EL (cell line): ENCODE measurements at places on chromosomes 11 and 22.

DNA sequence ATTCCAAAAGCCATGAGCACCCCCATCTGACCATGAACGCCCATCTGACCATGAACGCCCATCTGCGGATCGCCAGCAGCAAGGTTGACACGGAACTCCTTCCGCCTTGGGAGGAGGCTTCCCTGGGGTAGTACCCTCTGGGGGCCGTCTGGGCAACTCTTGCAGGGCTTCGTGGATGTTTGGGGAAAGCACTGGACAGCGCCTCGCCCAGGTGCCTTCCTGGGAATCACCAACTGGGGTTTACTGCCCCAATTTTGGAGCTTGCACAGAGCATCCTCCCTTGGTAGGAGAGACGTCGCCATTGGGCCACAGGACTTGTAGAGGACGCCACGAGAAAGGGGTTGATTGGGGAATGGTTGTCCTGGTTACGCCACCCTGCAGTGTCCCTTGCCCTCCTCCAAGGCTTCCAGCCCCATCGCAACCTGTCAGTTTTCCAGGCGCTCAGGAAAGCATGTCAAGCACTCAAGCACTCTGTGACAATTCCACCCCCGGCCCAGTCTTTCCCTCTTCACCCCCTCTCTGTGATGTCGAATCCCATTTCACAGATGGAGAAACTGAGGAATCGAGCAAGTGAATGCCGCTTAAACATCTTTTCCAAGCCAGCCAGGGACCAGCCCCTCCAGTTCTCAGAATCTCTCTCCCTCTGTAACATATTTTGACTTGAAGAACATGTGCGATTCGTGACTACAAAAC is 914 bp upstream of the PRDM11 start:
- peak; percentile 41 for DNase-seq

- DNase-seq = no peak
Measured at GRCh38 chr22:23363683-23364082, 183.4 kb downstream of the BCR start.

DNA sequence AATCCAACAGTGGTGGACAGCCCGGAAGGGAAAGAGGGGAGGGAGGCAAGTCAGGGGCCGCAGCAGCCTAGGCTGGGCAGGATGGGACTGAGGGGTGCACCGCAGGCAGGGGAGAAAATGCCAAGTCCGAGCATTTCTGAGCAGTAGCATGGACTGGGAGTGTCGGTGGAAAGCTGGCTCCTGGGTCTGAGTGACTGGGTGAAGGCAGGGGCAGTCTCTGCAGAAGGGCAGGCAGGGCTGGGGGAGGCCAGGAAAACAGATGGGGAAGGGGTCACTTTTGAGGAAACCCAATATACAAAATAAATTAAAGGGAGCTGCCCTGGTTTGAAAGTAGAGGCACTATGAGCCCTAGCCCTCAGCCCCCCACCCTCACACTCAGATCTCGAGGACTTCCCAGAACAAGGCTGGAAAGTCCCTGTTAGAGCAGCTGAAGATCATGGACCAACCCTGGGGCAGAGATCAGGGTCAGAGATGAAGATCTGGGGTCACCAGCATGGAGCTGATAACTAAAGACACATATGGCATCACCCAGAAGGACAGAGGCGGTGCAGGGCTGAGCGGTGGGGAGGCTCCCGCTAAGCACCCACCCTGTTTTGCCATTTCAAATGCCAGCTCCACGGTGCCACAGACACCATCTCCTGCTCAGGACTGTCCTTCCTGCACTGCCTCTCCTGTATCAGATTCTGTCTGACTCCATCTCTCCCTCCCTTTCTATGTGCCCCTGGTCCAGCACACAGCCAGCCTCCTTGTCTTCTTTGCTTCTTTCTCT is 32.4 kb upstream of the ETS1 start:
- DNase-seq = no peak

DNA sequence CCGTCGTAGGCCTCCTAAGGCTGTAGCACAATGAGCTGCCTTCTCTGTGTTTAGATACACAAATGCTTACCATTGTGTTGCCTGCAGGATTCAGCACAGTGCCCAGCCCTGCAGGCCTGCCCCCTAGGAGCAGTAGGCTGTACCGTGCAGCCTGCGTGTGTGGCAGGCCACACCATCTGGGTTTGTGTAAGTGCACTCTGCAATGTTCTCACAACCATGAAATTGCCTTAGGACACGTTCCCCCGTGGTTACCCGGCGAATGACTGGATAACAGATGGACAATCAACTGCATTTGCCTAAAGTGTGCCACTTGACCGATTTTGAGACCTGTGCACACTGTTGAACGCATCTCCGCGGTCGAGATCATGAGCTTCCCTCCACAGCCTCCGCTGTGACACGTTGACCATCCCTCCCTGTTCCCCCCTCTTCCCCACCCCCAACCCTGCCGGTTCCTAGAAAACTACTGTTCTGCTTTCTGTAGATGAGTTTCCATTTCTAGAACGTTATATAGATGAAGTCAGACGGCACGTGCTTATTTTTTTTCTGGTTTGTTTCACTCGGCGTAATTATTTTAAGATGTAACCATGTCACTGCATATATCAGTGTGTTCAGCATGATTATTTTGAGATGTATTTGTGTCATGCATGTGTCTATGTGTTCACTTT is 22.2 kb upstream of the CTSD start:
- DNase-seq = no peak

DNA sequence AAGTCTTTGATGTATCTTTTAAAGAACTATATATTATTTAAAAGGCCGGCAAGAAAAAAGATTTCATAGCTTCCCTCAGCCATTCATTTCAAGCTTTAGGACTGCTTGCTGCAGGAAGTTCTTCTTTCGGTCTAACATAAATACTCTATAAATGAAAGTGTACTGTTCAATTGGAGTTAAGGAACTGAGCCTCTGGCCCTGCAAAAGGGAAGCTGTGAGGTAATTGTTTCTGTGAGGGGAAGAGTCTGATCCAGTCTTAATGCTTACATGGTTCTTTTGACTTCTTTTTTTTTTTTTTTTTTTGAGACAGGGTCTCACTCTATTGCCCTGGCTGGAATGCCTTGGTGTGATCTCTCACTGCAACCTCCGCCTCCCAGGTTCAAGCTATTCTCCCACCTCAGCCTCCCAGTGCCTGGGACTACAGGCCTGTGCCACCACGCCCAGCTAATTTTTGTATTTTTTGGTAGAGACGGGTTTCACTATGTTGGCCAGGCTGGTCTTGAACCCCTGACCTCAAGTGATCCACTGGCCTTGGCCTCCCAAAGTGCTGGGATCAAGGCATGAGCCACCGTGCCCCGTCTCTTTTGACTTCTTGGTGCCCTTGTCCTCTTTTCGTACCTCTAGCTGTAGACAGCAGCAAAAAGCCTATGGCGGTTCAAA is 4.7 kb upstream of the TRIM29 start:
- DNase-seq = no peak

DNA sequence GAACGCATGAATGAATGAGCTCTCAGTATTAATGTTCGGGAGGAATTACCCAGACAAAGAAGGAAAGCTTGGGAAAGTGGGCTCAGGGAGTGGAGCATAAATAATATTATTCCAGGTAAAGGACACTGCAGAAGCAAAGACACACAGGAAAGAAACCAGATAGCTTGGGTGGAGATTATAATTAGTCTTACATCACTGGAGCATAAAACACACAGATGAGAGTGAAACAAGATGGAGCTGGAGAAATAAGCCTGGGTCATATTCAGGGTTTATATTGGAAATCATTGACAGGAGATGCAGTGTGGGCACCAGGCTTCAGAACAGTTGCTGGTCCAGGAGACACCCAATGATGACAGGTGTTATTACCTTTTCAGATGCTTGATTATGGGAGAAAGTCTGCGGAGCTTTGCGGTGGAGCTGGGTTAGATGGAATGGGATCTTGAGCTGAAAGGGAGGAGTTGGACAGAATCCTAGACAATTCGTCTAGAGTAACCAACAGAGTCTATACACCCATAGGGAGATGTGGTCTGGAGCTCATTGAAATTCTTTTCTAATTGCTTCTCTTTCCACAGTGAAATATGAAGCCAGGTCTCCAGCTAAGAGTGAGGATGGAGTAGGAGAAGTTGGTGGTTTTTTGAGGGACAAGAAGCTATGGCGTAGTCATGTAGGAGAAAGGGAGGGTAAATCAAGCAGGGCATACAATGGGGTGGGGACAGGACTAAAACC is 227.2 kb downstream of the FAM76B start:
- no peak for DNase-seq

GRCh38 chr11:103907136-103907535 is 129.3 kb upstream of the DDI1 start:
- DNase-seq = no peak

GRCh38 chr22:42685941-42686653 is 34.6 kb downstream of the A4GALT start:
- DNase-seq = no peak

- no peak for DNase-seq
Measured at GRCh38 chr22:21451545-21452520, 15.4 kb upstream of the TMEM191C start.

GRCh38 chr22:25627271-25627852 is 62.9 kb downstream of the GRK3 start:
- DNase-seq = no peak

GRCh38 chr11:63488789-63489188 is 2.2 kb downstream of the PLAAT5 start:
- DNase-seq = no peak

DNA sequence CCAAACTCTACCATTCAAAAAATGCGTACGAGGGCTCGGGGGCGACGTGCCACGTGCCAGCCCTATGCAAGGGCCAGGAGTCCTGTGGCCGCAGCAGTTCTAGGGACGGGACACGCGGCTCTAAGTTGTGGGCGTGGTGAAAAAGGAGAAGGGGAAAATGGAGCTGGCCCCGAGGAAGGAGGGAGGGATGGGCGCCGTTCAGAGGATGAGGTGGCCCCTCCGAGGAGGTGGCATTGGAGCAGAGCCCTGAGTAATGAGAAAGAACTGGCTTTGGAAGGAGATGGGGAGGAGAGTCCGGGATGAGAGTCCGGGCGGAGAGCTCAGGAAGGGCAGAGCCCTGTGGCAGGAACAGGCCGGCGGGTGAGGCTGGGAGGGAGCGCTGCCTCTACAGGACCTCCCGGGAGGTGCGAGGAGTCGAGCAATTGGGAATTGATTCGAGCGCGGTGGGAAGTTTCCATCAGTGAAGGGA is 21.0 kb downstream of the OTUB1 start:
- DNase-seq = peak; percentile 70

DNA sequence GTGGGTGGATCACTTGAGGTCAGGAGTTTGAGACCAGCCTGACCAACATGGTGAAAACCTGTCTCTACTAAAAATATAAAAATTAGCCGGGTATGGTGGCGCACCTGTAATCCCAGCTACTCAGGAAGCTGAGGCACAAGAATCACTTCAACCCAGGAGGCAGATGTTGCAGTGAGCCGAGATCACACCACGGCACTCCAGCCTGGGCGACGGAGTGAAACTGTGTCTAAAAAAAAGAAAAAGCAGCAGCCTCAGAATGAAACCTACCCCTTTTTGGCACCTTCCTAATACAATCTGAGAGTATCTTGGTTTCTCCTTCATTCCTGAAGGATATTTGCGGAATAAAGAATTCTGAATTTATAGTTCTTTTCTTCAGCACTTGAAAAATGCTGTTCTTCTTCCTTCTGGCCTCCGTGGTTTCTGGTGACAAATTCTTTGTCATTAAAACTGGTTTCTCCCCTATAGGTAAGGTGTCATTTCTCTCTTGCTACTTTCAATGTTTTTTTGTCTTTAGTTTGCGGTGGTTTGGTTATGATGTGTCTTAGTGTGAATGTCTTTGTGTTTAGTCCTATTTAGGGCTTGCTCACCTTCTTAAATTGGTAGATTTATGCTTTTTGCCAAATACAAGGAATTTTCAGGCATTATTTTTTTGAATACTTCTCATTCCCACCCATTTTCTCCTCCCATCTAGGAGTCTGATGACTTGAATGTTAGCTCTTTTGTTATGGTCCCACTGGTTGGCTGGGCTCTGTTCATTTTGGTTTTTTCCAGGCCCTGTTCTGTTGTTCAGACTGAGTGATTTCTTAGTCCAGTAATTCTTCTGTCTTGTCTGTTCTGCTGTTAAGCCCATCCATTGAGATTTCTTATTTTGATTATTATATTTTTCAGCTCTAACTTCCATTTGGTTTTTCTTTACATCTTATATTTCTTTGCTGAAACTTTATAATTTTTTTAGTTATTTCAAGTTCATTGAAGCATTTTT is 15.4 kb downstream of the ASRGL1 start:
- no peak for DNase-seq

GRCh38 chr11:113529606-113530005 is 54.4 kb upstream of the DRD2 start:
- DNase-seq = no peak

DNA sequence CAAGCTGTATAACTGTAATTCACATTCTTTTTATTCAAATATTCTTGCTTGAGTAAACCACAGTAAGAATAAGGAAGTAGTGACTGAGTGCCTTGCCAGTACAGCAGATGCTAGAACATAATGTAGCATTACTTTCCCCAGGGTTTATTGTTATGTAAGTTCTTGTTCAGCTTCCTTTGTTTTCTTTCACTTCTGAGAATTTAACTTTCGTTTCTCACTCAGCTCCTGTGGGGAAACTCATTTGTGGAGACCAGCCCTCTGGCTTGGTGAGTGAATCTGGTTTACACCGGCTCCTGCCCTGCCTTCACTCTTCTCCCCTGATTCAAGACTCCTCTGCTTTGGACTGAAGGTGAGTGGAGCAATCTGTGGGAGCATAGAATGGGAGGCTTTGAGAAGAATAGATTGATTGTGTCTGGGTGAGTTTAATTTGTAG is at the start of gene TRIM22:
Gene TRIM22, plus strand, starts transcription at position 240 of the 433 bp plus-strand sequence. CDS start 6,443 bp downstream, outside the sequence.
- DNase-seq = peak; percentile 75

DNA sequence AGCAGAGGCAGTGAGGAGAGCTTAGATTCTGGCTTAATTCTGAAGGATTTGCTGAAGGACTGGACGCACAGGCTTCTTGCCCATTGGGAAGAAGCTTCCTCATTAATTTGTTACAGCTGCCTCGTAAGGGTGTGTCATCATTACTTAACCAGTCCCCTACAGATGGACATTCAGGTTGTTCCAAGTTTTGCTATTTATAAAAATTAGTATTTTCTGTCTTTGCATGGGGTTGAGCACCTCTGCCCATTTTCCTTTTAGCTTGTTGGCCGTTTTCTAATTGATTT is 38.1 kb downstream of the CAPN1 start:
- peak; percentile 36 for DNase-seq

DNA sequence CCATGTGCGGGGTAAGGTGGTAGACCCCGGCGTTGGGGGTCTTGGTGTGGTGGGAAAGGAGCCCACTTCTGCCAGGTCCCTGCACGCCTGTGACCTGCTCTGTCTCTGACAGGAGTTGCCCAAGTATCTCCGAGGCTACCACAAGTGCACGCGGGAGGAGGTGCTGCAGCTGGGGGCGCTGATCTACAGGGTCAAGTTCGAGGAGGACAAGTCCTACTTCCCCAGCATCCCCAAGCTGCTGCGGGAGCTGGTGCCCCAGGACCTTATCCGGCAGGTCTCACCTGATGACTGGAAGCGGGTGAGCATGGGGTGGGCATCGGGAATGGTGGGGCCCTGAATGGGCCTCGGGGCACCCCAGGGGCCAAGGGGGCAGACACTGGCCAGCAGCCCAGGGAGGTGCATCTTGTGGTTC is 83.0 kb downstream of the MYO7A start:
- no peak for DNase-seq
